ENCODE measurements at places on chromosomes 5 and 9. TPM values are rescaled to one million over a fixed set of nuclear protein-coding genes. Genes with fewer than 3 reads are reported as not detected.
A peak's percentile ranks its signal among the peaks of the same experiment; 100 is the strongest.

DNA sequence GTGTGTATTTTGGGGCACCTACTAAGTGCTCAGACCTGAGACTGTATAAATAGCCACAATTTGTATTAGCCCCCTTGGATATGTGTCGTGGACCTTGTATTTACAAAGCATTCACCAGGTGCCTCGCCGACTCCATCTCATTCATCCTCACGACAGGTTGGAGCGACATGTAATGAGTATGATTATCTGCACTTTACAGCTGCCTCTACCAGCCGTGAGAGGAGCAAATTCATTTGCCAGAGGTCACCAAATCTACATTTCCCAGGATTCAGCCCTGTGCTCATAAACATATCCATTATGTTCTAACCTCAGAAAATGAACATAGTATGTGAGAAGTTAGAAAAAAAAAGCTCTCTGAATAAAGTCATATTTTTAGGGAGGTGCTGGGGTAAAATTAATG lies 167.4 kb downstream of the ZDHHC21 start:
- no peak overlapping the region for H3K27ac ChIP-seq
- no peaks in the 10 kb centered on the region for H3K36me3 ChIP-seq
- DNase-seq = no peak

The ZNF658 gene
- total RNA-seq = 5.8 TPM

The HTR1A gene
- not detected for total RNA-seq

GRCh38 chr5:143923634-143924266 lies 111.8 kb downstream of the HMHB1 start:
- H3K4me1 ChIP-seq = no peaks in the 10 kb centered on the region
- H3K36me3 ChIP-seq = no peaks in the 10 kb centered on the region
- H3K4me3 ChIP-seq = no peak overlapping the region
- H3K27ac ChIP-seq = no peak overlapping the region
- no peak for DNase-seq

DNA sequence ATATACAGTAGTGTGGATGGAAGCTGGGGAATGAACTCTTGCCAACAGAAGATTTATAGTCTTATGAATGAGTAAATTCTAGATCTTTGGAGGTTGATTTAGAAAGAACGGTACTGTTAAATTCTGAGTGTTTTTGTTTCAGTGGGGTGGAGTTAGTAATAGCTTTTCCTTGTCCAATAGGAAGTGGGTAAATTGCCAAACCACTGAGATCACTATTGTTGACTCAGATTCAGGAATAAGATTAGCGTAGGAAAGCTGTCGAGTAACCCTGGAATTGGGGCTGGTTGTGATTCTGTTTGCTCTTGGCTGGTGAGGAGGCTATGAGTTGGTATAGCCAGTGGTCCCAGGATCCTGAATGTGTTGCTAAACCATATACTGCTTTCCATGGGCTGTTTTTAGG lies 155.6 kb downstream of the ARHGAP26 start:
- H3K4me3 ChIP-seq = no peak overlapping the region
- no peaks in the 10 kb centered on the region for H3K36me3 ChIP-seq
- peaks cover 45% of the 10 kb centered on the region for H3K4me1 ChIP-seq

DNA sequence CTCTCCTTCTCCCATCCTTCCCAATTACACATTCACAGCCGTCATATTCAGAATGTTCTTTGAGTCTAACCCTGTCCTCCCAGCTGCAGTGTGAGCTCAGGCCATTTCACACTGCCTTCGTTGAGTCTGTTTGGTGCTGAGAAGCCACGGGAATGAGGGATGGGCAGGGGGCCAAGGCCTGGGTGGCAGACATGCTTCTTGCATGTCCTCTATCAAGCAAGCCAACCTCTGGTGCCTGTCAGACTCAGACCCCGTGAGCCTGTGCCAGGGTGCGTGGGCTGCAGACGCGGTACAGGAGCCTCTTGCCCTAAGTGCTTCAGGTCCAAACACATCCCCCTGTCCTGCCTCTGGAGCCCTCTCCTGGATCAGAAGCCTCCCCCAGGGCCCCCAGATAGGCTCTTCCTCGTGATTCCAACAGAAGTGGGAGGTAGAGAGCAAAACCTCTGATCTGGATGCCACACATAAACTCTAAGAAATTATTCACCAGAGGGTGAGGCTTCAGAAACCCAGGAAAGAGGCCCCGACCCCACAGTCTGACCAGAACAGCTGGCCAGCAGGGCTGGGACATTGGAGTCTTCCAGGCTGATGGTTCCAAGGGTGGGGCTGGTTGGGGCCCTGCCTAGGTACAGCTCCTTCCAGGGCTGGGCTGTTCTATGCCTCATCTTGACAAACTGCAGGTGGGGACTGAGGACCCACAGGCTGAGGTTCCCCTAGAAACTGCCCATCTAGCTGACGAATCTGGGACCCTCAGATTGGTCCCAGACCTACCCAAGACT lies 46.7 kb upstream of the CDKN2AIPNL start:
- H3K4me3 ChIP-seq = no peak overlapping the region
- H3K36me3 ChIP-seq = no peaks in the 10 kb centered on the region
- H3K27ac ChIP-seq = no peak overlapping the region
- H3K27me3 ChIP-seq = no peaks in the 10 kb centered on the region
- H3K4me1 ChIP-seq = peaks cover 17% of the 10 kb centered on the region
- DNase-seq = no peak

GRCh38 chr5:172102218-172102870 lies 85.7 kb downstream of the STK10 start:
- H3K27ac ChIP-seq = peak overlapping the region; percentile 68
- H3K4me3 ChIP-seq = no peak overlapping the region
- no peaks in the 10 kb centered on the region for H3K27me3 ChIP-seq
